ENCODE measurements at places on chromosomes 13 and 19. TPM values are rescaled to one million over a fixed set of nuclear protein-coding genes. Genes with fewer than 3 reads are reported as not detected.
A peak's percentile ranks its signal among the peaks of the same experiment; 100 is the strongest.

GRCh38 chr13:101515504-101515903, 63.0 kb downstream of the ITGBL1 start:
- no peak overlapping the region for H3K27ac ChIP-seq
- peaks cover 21% of the 10 kb centered on the region for H3K27me3 ChIP-seq
- DNase-seq, result no peak
- H3K4me1 ChIP-seq, result peaks cover 3% of the 10 kb centered on the region
- H3K4me3 ChIP-seq, result no peak overlapping the region

DNA sequence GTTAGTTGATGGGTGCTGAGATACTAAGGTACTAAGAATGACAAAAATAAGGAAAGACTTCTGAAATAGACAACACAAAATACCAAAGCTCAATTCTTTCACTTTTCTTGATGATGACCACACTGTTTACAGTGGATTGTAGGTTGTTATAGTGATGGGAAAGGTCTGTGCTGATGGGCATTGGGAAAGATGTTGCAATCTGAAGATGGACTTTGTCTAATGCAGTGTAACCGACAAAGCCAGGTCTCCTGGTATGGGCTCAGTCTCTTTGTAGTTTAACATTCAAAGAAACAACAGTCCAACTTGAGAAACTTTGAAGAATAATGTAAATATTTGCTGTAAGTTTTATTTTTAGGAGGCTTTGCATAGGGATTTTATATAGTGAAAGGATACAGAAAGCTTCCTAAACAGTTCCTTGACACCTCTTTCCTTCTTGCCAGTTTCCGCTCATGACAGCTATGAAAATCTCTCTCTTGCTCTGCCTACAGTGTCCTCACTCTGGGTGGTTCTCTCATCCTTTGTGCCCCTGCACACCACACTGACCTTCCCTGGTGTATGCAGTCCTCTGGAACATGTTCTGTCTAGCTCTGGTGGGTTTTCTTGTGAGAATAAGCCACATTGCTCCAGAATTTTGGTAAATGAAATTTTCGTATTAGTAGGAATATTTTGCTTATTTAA, 172.2 kb downstream of the KCNRG start:
- H3K4me3 ChIP-seq, result no peak overlapping the region
- peaks cover 45% of the 10 kb centered on the region for H3K27me3 ChIP-seq
- DNase-seq, result no peak
- no peak overlapping the region for H3K27ac ChIP-seq

GRCh38 chr13:113292021-113292862, 4.8 kb upstream of the LAMP1 start:
- H3K27ac ChIP-seq, result peak overlapping the region; percentile 29
- DNase-seq, result peak; percentile 36
- peak overlapping the region; percentile 80 for H3K4me3 ChIP-seq

DNA sequence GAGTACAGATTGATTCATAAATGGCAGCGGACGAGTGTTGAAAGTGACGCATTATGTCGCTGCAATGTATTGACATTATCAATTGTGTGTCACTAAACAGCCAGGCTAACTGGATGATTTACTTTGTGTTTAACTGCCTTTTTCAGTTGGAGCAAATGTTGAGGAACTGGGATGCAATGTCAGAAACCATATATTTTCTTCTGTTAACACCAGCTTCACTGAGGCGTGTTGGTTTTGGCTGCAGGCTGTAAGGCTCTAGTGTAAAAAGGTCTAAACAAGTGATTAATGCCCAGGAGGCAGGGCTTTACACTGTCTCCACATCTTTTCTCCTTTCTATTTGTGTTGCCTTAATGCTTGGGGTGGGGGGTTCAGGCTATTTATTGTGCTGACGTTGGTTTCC, 80.1 kb downstream of the GGACT start:
- peaks cover 55% of the 10 kb centered on the region for H3K27me3 ChIP-seq
- H3K36me3 ChIP-seq, result no peaks in the 10 kb centered on the region
- peaks cover 28% of the 10 kb centered on the region for H3K4me1 ChIP-seq
- no peak overlapping the region for H3K27ac ChIP-seq

- H3K36me3 ChIP-seq, result no peaks in the 10 kb centered on the region
- peaks cover 26% of the 10 kb centered on the region for H3K4me1 ChIP-seq
- no peak for DNase-seq
- H3K27me3 ChIP-seq, result peaks cover 35% of the 10 kb centered on the region
- H3K27ac ChIP-seq, result no peak overlapping the region
- H3K4me3 ChIP-seq, result no peak overlapping the region
These were observed 5.3 kb upstream of the NRTN start for GRCh38 chr19:5799247-5800241.

DNA sequence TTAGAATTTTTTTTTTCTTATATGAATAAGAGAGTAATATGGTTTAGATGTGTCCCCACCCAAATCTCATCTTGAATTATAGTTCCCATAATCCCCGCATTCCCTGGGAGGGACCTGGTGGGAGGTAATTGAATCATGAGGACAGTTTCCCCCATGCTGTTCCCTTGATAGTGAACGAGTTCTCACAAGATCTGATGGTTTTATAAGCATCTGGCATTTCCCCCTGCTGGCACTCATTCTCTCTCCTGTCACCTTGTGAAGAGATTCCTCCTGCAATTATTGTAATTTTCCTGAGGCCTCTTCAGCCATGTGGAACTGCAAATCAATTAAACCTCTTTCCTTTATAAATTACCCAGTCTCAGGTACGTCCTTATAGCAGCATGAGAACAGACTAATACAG, 205.7 kb downstream of the MYO16 start:
- H3K27ac ChIP-seq, result no peak overlapping the region
- no peak for DNase-seq
- no peaks in the 10 kb centered on the region for H3K4me1 ChIP-seq

DNA sequence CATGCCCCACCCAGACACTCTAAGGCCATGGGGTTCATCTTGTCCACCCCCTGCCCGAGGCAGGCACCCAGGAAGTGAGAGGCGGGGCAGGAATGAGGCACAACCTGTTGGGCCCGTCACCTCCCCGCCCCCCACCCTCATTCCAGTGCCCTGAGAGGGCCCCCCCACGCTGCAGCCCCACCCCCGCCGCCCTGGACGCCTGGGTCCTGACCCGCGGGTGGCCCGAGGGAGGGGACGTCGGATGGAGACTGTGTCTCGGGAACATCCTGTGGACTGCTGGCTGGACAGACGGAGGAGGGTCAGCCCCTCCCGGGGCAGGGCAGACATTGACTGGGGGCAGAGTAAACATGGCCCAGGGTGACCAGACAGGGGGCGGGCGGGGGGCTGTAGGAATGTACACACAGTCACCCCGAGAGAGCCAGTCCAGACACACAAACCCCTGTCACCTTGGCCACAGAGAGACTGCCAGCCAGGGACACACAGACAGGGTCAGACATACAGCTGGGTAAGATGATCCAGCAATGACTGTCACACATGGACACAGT, 7.4 kb upstream of the JUNB start:
- H3K36me3 ChIP-seq, result no peaks in the 10 kb centered on the region
- H3K4me1 ChIP-seq, result peaks cover 41% of the 10 kb centered on the region
- peak overlapping the region; percentile 79 for H3K4me3 ChIP-seq
- no peaks in the 10 kb centered on the region for H3K27me3 ChIP-seq

GRCh38 chr13:98549728-98550317, 27.1 kb downstream of the STK24 start:
- no peaks in the 10 kb centered on the region for H3K27me3 ChIP-seq
- no peak for DNase-seq

GRCh38 chr13:51782026-51782710, 21.8 kb downstream of the DHRS12 start:
- H3K36me3 ChIP-seq, result no peaks in the 10 kb centered on the region
- peaks cover 15% of the 10 kb centered on the region for H3K4me1 ChIP-seq
- no peak overlapping the region for H3K4me3 ChIP-seq
- no peaks in the 10 kb centered on the region for H3K27me3 ChIP-seq
- DNase-seq, result no peak

GRCh38 chr19:3320354-3320670, 46.1 kb upstream of the NFIC start:
- no peak overlapping the region for H3K27ac ChIP-seq
- H3K4me3 ChIP-seq, result no peak overlapping the region
- DNase-seq, result no peak
- no peaks in the 10 kb centered on the region for H3K36me3 ChIP-seq
- H3K27me3 ChIP-seq, result peaks cover 25% of the 10 kb centered on the region

DNA sequence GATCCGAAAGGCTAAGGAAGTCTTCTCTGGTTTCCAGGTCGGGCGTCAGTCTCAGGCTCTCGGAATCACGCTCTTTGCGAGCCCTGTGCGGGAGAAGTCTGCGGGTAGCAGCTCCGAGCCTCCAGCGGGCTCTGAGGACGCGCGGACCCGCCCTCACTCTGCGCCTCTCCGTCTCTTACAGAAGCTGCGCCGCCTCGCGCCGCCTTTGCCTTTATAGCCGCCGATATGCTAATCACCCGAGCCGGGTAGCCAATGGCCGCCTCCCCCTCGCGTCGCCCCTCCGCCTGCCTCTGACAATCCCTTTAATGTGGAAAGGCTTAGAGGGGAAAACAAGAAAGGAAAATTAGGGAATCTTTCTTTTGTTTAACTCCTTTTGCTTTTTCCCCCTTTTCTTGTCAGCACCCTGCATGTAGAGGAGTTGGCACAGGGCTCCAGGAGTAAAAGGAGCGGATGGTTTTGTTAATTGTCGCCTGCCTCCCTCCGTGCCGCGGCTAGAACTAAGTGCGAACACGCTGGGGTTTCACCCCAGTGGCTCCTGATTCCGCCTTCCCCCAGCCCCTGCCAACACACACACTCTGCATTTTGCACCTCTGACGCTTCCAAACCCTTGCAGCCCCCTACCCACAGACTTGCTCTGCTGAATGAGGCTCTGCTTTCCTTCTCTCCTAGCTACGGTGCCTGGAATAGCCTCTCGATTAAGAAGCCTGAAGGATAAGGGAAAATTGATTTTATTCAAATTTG, at the start of gene PCDH8:
PCDH8 (minus strand) TSS at position 186 of the 741 bp plus-strand sequence. CDS start 204 bp downstream, outside the sequence.
- peaks cover 72% of the 10 kb centered on the region for H3K27me3 ChIP-seq
- DNase-seq, result peak; percentile 7
- peak within 1 kb of the TSS; percentile 77 for H3K27ac ChIP-seq
- H3K36me3 ChIP-seq, result peaks cover 9% of the 10 kb centered on the region
- H3K4me3 ChIP-seq, result peak within 1 kb of the TSS; percentile 25

DNA sequence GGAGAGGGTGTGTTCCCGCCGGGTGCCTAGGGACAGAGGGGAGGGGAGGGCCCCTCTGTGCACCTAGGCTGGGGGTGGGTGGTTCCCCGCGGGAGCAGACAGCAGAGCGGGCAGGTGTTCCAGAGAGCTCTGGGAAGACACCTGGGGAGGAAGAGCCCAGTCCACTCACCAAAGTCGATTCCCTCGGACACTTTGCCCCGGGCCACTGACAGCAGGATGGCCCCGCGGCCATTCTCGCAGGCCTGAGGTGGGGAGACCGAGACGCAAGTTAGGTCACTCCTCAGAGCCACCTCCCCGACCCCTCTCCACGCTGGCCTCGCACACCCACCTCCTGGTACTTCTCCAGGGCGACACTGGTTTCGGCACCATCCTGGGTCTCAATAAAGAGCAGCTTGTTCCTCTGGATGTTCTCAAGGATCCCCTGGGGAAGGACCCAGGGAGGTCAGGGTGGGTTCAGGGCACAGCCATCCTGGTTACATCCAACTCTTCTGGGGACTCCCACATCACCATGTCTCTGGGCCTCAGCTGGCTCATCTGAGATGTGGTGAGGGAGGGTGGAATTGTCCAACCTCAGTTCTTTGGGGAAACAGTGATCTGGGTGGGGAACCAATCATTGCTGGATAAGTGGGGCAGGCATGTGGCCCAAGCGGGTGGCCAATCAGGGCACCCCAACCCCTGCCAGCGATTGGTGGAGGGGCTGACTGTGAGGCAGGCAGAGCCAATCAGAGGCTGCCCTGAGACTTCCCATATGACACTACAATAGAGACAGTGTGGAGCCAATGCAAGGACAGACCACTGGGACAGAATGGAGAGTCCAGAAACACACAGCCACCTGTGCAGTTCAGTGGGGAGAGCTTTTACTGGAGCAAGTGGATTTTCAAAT, 12.6 kb downstream of the KLC3 start:
- H3K4me1 ChIP-seq, result no peaks in the 10 kb centered on the region
- DNase-seq, result no peak
- H3K4me3 ChIP-seq, result no peak overlapping the region
- no peaks in the 10 kb centered on the region for H3K27me3 ChIP-seq
- H3K36me3 ChIP-seq, result peaks cover 9% of the 10 kb centered on the region

DNA sequence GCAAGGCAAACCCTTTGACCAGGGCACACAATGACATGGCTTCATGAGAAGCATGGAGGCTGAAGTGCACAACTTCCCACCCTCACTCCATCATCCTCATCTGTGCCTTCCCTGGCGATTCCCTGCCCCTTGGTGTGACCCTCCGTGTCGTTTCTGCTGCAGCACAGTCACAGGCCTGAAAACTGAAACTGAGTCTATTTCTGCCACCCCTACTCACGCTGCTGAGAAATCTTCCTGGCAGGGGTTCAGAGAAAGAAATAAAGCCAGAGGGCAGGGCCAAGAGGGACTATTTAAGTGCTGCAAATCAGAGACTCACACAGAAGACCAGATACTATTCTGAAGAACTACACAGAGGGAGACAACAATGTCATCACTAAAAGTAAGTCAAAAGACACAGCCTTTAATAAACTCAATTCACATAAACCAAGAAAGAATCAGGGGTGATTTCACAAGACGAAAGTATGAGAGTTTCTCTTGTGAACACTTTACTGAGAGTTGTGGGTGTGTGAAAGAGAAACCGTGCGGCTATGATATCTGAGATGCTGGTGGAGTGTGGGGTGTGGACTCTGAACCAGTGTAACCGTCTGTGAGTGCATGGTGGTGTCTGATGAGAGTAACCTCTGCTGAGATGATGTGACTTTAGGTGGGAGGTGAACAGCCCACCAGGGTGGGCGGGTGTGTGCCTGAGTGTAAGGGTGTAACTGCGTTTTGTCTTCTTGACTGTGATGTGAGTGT, 23.5 kb downstream of the LGALS16 start:
- H3K4me3 ChIP-seq, result peak overlapping the region; percentile 79
- peak; percentile 73 for DNase-seq

DNA sequence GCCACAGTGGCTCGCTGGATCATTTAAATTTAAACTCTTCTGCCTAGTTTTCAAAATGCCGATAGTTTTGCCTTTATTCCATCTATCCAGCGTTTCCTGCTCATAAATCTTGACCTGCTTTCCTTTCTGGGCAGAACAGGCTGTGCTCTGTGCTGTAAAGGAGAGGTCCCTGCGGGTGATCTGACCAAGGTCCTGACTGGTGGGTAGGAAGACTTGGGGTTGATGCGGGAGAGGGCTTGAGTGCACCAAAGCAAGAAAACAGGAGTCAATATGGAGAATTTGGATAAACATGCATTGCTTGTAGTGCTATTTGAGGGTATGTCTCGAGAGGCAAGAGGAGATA, 533.6 kb downstream of the MYO16 start:
- H3K4me1 ChIP-seq, result peaks cover 14% of the 10 kb centered on the region
- DNase-seq, result no peak
- H3K27me3 ChIP-seq, result peaks cover 48% of the 10 kb centered on the region
- H3K27ac ChIP-seq, result no peak overlapping the region

- DNase-seq, result no peak
- H3K4me1 ChIP-seq, result peaks cover 17% of the 10 kb centered on the region
- H3K27ac ChIP-seq, result no peak overlapping the region
- H3K36me3 ChIP-seq, result no peaks in the 10 kb centered on the region
These were observed 57.8 kb downstream of the CCDC70 start for GRCh38 chr13:51919531-51919930.

- H3K27me3 ChIP-seq, result no peaks in the 10 kb centered on the region
- H3K27ac ChIP-seq, result peak overlapping the region; percentile 40
- peaks cover 73% of the 10 kb centered on the region for H3K4me1 ChIP-seq
- DNase-seq, result peak; percentile 17
- H3K4me3 ChIP-seq, result peak overlapping the region; percentile 55
- peaks cover 5% of the 10 kb centered on the region for H3K36me3 ChIP-seq
These were observed 98.8 kb upstream of the SERP2 start for GRCh38 chr13:44274771-44275205.

Gene HIPK4
- 0.12 TPM for total RNA-seq

Gene DCLK1
- total RNA-seq, result not detected

Gene LCP1
- 834 TPM for total RNA-seq

Gene ATXN8OS
- not detected for total RNA-seq

Gene SIGLEC12
- 1.6 TPM for total RNA-seq

Gene DIAPH3
- 28.5 TPM for total RNA-seq
